ENCODE measurements at places on chromosomes 2 and 18. TPM values are rescaled to one million over a fixed set of nuclear protein-coding genes. Genes with fewer than 3 reads are reported as not detected.
A peak's percentile ranks its signal among the peaks of the same experiment; 100 is the strongest.

Gene VAPA
- 278 TPM for total RNA-seq

Gene UGT1A4
- 1.1 TPM for total RNA-seq

Gene SYT4
- 6.2 TPM for total RNA-seq

Gene RNF25
- total RNA-seq = 20.6 TPM

Gene TMEM169
- 0.85 TPM for total RNA-seq

Gene M1AP
- 0.21 TPM for total RNA-seq

Gene KCNG2
- 0.21 TPM for total RNA-seq

Gene LIPG
- total RNA-seq = 5.0 TPM

Gene REG1B
- total RNA-seq = not detected

Gene TMEM17
- 2.6 TPM for total RNA-seq

Gene SLC5A7
- total RNA-seq = 6.3 TPM

- DNase-seq = no peak
Observed at GRCh38 chr2:154457286-154457685, 241.2 kb upstream of the KCNJ3 start.

GRCh38 chr2:20108655-20109396 lies 57.4 kb upstream of the LAPTM4A start:
- DNase-seq = no peak

- DNase-seq = no peak
Observed at GRCh38 chr18:33751613-33752221, 173.7 kb downstream of the ASXL3 start.

GRCh38 chr2:24076849-24077534 lies 866 bp upstream of the SF3B6 start:
- no peak for DNase-seq

DNA sequence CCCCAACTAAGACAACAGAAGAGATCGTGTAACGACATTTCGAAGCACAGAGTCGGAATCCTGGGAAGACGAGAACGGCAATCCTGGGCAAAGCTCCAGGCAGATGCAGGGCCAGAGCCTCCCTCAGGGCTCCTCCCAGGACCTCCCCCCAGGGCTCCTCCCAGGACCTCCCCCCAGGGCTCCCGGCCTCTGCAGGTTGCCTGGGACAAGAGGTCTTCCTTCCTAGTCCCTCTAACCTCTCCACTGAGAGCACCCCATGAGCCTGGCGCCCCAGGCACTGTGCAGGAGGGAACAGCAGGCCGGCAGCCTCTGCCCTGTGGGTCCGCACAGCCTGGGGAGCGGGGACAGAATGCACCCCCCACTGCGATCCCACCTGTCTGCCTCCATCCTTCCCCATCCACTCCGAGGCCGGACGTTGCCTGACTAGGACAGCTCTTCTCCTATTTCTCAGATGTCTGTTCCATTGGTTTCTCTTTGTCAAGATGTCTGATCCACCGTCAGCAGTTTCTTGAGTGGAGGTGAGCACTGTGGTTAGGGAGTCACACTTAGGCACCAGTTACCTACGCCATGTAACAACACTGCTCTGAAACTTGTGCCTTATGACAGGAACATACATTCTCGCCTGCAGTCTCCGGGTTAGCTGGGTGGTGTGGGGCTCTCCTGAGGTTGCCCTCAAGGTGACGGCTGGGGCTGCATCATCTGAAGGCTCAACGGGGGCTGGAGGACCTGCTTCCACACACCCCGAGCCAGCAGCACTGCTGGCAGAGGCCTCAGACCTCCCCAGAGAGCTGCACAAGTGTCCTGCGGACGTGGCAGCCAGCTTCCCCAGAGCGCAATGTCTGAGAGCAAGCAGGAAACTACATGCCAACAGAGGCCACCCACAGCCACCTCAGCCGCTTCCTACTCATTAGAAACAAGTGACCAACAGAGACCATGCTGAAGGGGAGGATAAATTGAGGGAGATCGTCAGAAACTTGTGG lies 28.9 kb downstream of the ADI1 start:
- no peak for DNase-seq

GRCh38 chr2:191247381-191248057 lies 2.3 kb downstream of the MYO1B start:
- no peak for DNase-seq

- no peak for DNase-seq
Observed at GRCh38 chr2:211035548-211036185, 479.3 kb downstream of the CPS1 start.

GRCh38 chr2:41869542-41870264 lies 178.1 kb upstream of the PKDCC start:
- no peak for DNase-seq

DNA sequence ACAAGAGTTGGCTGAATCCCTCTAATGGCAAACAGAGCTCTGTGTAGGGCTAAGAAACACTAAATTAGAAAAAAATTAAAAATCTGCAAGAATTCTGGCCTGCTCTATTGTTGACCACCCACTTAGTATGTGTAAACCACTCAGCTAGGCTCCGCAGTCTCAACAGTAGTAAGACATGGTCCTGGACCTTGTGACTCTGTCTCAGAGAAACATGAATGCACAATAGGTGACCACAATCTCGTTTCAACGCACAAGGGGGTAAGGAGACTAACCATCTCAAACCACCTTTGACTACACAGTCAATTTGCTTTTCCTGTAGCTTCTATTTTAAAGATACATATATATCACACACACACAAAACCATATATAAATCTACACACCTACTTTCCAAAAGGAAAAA lies 16.5 kb downstream of the SEPTIN10 start:
- DNase-seq = no peak

GRCh38 chr18:79382681-79383387 lies 12.9 kb upstream of the NFATC1 start:
- no peak for DNase-seq

GRCh38 chr2:197209742-197210408 lies 100.7 kb downstream of the ANKRD44 start:
- no peak for DNase-seq

GRCh38 chr2:107466241-107466640 lies 360.5 kb upstream of the RGPD4 start:
- DNase-seq = no peak

- no peak for DNase-seq
Observed at GRCh38 chr2:24438106-24438505, 52.9 kb upstream of the NCOA1 start.

DNA sequence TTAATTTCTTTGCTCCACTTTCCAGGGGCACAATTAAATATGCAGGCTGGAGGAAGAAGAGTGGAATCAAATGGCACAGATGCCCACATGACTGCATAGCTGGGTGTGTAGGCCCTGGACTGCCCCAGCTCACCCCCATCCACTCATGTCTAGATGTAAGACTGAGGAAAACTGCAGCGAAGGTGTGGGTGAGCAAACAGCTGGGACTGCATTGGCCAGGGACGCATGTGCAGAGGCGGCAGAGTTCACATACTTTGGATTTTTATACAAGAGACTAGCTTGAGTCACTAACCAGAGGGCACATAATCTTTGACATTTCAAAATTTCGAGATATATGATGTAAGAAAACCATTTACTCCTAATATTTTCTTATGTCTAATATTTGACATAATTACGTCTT lies 60.1 kb downstream of the SPIRE1 start:
- DNase-seq = no peak

DNA sequence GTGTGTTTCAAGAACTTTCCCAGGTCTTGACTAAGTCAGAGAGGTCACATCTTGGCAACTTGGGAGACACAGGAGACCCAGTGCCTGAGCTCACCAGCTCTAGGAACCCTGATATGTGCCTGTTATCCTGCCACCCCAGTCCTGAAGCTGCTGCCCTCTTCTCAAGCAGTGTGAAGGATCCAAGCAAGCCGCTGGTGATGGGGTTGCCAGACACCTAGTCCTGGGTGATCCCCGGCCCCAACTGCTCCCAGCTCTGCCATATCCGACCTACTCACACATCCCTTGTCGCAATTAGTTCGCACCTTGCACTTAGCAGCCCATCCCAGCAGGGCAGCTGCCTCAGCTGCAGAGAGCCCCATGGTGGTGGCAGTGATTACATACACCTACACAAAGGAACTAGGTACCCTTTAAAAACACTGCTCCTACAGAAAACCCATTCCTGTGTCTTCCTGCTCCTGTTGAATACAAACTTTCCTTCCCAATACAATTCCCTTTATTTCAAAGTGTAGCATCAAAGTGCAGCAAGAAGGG lies 247.2 kb upstream of the RAB12 start:
- no peak for DNase-seq

DNA sequence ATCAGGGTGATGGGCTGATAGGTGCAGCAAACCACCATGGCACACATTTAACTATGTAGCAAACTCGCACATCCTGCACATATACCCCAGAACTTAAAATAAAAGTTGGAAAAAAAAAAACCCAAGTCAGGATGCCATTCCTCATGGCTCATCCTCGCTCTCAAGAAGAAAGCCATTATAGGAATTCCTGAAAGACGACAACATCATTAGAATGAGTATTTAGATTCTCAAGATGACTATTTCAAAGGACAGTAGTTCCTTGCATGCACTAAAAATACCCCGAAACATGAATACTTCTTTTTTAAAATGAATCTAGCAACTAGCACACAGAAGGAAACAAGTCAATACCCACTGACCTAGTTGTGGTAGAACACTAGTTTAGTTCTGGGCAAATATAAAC lies 285.8 kb upstream of the REV1 start:
- DNase-seq = no peak

DNA sequence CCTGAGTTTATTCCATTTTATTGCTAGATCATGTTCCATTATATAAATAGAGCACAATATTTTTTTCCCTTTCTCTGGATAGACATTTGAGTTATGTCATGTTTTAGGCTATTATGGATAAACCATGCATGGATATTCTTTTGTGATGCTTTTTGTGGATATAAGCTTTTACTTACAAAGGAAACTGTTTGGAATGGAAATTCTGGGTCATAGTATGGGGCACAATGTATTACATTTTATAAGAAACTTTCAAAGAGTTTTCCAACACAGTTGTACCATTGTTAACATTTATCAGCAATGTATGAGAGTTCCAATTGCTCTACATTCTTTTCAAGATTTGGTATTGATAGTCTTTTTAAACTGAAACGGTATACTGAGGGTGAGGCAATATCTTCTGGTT lies 749.4 kb downstream of the SOCS6 start:
- no peak for DNase-seq

GRCh38 chr18:50614838-50615237 lies 55.0 kb downstream of the MAPK4 start:
- DNase-seq = no peak

DNA sequence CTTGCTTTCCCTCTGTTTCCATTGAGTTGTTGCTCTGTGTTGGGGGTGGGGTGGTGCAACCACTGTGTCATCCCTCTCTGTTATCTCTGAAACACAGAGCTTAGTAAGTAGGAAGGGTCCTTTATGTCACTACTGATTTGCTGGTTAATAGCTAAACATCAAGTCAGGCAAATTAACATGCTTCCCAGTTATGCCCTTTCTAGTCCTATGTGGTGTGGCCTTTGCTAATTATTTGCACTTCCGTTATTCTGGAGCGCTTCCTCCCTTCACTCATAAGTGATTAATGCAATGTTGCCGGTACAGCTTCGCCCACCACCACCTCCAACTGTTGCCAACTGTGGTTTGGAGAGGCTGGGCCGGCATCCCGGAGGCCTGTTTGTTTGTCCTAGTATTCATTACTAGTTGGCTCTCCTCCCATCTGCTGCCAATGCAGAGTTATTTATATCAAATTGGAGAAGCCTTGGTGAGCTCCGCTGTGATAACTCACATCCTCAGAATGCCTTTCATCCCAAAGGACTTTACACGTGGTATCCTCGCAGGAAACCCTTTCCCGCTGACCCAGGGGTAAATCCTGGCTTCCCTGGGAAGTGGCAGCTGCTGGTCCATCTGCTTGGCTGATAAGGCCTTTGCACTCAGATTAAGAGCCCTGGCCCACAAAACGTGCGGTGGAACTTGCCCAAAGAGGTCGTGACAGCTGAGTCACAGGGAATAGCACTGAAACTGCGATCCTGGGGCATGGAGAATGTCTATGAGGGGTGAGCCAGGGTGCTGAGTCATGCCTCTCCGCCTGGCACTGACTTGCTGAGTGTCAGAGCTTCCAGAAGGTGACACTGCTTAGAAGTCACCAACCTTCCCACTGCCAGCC lies 72.0 kb upstream of the ZCCHC2 start:
- no peak for DNase-seq

DNA sequence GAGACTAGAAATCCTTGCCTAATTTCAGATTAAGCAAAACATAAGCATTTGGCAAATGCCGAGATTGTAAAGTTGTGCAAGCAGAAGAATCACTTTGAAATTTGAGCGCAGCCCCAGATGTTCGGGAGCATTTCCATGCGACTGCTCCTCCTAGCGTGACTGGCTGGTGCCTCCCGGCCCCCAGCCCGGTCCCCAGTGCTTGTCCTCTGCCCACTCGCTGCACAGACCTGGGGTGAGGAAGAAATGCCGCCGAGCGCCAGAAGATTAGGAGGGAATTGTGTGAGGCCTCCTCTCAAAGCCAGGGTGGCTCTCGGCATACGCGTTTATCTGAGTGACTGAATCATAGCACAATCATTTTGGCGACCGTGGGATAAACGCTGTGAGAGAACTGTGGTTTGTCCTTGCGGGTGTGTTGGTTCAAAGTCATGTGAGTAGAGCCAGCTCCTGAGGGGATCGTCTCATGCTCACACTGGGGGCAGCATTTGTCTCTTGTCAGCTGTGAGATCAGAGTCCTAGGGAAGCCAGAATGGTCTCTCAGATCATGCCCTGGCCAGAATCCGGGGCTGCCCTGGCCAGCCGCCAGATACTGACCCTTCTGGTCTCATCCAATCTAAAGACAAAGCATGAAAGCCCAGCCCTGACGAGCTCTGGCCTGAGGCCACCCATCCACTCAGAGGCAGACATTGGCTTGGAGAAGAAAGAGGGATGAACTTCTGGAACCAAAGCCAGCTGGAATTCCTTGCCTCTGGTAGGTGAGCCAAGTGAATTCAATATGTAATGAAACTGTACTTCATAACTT lies 189.3 kb downstream of the SH3RF3 start:
- DNase-seq = peak; percentile 87

GRCh38 chr2:215847718-215848117 lies 165.6 kb downstream of the MREG start:
- no peak for DNase-seq

GRCh38 chr2:76210551-76210950 lies 499.8 kb upstream of the GCFC2 start:
- DNase-seq = no peak

- DNase-seq = no peak
Observed at GRCh38 chr2:202780514-202781021, 91.0 kb downstream of the ICA1L start.

DNA sequence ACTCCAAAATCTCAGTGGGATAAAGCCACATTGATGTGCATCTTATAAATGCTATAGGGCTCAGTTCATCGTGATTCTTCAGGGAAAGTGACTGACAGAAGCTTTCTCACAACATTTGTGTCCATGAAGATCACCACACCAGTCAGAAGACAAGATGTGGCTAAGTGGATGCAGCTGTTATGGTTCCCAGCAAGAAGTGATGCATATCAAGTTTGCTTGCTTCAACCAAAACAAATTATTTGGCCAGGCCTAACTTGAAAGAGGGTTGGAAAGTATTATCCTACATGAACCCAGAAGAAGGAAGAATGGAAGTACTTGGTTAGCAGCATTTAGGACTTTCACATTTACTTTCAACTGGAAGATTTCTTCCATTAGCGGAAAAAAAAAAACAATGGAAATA lies 210.0 kb upstream of the ACVR2A start:
- DNase-seq = no peak
